Epithelial cell of esophagus (primary cell): ENCODE measurements at places on chromosomes 1 and 21.

GRCh38 chr1:7094509-7094908 lies 309.3 kb downstream of the CAMTA1 start:
- no peak for DNase-seq

DNA sequence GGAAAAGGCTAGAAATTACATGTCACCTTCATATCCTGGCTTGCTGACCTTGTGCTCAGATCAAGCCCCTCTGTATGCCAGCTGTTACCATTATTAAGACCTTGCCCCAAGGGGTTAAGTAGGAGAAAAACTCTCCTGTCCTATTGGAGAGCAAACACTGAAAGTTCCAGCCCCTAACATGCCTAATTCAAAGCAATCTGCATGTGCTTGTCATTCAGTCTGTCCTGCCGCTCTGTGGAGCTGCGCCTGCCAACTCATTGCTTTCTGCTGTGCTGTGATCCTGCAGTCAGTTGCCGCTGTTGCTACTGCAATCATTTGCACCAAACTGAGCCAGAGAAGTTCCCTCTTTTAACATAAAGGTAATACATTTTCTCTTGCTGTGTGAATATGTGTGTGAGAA lies 113.4 kb downstream of the DISP1 start:
- peak; percentile 49 for DNase-seq

GRCh38 chr1:228190778-228191177 lies 17.1 kb upstream of the OBSCN start:
- DNase-seq = no peak

- no peak for DNase-seq
Observed at GRCh38 chr1:8423269-8423691, 105.4 kb downstream of the SLC45A1 start.

DNA sequence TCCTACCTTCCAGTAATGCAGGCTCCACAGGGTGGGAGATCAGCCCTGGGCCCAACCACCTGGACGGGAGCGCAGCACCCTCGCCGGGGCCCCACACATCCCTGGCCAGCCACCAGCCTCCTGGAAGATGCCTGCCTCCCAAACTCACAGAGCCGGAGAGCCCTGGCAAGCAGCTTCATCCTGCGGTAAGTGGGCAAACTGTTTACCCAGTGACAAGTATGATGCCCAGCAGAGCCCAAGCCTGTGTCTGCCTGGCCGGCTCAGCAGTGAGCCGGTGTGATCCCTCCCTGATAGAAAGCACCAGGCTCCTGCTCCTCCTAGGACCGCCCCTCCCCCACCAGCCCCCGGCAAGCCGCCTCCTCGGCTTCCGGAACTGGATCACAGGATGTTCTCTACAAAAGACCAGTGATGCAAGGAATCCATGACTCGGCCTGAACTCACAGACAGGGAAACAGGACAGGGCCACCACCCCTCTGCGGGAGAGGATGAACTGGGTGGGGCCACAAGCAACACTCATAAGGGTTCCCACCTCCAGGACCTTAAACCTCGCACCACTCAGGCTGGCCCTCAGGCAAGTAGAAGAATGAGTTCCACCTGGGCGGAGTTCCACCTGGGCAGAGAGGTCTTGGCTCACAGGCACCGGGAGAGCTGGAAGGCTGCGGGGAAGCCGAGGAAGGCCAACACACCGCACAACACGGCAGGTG lies 7.9 kb downstream of the ACOT7 start:
- peak; percentile 97 for DNase-seq

DNA sequence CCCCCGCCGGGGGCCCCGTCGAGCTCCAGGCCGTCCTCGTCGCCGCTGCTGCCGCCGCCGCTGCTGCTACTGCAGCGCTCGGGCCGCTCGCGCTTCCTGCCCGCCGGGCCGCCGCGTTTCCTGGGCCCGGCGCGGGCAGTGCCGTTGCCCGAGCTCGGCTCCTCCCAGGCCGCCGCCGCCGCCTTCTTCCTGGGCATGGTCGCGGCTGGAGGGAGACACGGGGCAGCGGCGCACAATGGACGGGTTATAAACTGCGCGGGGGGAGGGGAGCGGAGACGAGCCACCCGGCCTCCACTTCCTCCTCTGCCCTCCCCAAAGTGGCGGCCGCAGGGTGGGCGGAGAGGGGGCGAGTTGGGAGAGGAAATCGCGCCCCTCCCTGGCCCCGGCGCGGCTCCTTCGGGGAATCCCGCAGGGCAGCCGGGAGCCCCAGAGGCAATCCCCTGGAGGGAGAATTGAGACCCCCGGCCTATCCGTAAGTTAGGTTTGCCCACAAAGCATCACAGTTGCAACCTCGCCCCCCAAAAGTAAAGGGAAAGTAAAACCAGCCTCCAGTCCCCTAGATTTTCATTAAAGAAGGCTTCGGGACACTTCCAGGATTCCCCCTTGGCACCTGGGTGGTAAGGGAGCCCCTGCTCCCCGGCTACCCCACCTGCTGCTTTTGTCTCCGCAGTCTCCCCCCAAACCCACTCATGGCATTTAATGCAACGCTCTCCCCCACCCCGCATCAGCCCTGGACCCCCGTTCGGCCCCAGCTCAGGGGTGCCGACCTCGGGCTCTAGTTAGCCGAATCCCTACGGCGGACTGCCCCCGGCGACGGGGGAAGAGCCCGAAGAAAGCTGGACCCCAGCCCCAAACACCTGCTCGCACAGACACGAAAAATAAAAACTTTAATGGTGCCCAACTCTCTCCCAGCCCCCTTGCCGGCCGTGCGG lies 893 bp downstream of the RCC2 start:
- peak; percentile 57 for DNase-seq

DNA sequence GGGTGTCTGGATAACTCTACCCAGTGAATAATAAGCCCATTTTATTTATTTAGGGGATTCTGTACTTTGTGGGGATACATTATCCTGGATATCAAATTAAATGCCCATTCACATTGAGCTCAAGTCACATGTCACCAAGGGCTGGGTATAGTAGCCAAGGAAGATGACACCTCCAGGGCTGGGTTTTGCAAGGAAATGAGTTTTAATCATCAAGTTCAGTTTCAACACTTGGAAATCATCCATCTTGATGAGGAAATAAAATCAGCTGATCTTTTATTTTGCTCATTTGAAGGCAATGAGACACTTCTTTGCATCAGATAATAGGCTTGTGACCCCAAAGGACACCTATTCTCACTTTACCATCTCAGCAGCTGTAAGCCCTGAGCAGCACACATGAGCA lies 80.0 kb upstream of the TNR start:
- DNase-seq = peak; percentile 49

- DNase-seq = peak; percentile 86
Observed at GRCh38 chr1:165481820-165482532, 37.0 kb upstream of the RXRG start.

- DNase-seq = no peak
Observed at GRCh38 chr1:168907786-168908348, 178.9 kb upstream of the DPT start.
